ENCODE measurements at places on chromosomes 6 and 20.

DNA sequence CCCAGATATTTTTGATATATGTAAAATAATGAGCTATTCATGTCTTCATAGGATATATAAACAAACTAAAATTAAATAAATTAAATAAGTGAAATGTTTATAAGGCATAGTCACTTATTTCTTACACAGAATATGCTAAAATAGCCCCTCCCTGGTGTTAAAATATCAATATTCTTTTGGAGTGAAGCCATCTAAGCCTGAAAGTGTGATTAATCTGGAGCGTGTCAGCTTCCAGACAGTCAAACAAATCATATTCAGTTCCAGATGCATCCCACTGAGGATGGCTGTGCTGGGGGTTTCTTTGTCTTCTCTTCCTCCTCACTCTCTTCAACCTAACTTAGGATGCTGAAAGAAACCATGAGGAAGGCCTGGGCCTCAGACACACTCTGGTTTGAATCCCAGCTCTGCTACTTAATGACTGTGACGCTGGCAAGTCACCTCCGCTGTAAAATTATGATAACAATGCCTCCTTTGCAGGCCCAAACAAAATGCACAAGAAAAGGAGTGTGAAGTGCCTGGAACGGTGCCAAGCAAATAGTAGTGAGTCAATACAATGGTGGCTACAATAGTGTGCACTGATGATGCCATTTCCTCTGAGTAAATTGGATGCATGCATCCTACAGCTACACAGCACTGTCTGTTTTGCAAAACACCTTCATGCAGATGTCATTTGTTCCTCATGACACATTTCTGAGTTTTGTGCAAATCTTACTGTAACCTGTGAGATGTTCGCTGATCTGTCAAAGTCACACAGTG is 161.4 kb downstream of the FOXC1 start:
- no peak for DNase-seq

GRCh38 chr6:125910527-125910926 is 46.0 kb upstream of the HINT3 start:
- no peak for DNase-seq

DNA sequence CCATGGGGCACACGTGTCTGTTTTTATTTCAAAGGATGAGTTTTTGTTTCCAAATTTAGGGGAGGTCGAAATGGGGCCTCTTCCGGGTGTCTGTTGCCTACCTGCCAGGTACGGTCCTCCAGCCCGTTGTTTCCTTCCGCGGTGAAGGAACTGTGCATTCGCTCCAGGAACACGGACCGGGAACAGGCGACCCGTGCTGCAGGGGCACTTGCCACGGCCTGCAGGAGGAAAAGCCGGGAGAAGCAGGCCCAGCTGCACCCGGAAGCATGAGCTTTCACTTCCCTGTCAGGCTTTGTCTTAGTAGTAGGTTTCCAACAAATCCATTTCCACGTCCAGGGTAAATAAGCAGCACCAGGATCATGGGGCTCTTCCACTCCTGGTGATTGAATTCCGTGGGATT is 17.0 kb upstream of the NPEPL1 start:
- no peak for DNase-seq

DNA sequence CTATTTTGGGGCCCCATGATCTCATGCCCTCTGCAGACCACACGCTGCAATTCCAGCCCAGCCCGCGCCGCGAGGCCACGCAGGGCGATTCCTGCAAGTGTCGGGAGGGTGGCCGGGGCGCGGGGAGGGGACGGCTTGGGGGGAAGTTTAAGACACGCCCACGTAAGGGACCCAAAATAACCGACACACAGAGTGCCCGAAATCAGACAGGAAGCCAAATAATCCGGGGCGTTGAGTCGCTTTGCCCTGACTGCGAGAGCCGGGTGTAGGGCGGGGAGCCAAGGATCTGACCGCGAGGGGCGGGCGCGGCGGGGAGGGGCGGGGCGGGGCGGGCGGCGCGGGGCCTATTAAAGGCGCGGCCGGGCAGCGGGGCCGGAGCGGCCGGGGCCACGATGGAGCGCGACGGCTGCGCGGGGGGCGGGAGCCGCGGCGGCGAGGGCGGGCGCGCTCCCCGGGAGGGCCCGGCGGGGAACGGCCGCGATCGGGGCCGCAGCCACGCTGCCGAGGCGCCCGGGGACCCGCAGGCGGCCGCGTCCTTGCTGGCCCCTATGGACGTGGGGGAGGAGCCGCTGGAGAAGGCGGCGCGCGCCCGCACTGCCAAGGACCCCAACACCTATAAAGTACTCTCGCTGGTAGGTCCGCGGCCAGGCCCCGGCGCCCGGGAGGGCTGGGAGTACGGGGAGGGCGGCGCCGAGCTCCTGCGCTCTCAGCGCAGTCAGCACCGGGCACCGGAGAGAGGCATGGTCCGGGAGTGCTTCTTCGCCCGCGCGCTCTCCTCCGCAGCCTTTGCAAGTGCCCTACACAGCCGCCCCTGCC is at the start of gene ENPP1:
Gene ENPP1, plus strand, starts transcription at position 377 of the 816 bp plus-strand sequence. Its CDS starts 16 bp downstream, at position 393.
- peak; percentile 77 for DNase-seq

DNA sequence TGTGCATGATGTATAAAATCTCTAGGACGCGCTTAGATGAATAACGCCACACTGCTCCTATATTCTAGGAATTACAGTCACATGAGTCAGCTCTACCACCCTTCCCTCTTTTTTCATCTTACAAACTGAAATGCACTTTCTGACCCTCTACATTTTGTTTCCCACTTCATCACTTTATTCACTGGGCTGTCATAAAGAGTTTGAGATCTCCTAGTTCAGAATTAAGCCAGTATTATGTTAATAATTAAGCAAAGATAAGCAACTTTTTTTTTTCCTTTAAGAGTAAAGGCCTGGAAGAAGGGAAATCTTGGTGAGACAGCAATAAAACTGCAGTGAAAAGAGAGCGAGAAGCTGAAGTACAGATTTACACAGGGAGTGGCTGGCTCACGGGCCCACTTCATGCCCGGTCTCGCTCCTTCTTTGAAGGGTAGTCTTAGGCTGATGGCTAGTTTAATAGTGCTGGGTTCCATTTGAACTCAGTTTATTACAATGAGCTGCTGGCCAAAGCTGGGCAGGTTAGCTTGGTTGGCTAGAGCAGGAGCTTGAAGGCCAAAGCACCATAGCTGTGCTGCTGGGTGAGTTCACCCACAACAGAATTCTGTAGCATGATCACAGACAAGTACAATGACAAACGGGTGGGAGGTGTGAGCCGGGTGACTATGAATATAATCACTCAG is 110.6 kb downstream of the MAP7 start:
- DNase-seq = no peak

GRCh38 chr20:62020935-62021701 is 44.6 kb downstream of the TAF4 start:
- DNase-seq = peak; percentile 50

GRCh38 chr6:40896696-40897095 is 142.3 kb downstream of the UNC5CL start:
- DNase-seq = peak; percentile 29

GRCh38 chr6:85128781-85129180 is 321.1 kb upstream of the NT5E start:
- no peak for DNase-seq

DNA sequence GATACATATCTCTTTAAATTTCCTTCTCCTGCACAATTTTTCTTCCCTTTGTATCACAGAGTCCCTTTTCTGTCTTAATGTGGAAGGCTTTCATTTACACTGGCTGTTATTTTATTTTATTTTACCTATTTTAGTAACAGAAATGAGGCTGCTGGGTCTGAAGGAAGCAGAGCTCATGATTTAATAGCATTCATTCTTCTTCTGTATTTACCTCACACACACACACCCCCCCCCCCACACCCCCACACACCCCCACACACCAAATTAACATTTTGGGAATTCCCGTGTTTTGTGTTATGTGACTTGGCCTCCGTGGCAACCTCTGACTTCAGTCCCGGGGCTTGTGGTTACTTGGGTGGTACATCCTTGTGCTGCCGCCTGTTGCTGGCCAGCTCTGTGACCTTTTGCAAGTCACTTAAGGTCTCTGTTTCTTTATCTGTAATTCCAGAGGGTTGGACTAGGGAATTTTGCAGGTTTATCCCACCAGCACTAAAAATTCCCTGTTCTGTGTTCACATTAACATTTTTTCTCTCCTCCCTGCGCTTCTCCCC is 108.8 kb downstream of the TIAM2 start:
- DNase-seq = no peak

- no peak for DNase-seq
Measured at GRCh38 chr6:166258854-166259276, 49.3 kb downstream of the PRR18 start.

DNA sequence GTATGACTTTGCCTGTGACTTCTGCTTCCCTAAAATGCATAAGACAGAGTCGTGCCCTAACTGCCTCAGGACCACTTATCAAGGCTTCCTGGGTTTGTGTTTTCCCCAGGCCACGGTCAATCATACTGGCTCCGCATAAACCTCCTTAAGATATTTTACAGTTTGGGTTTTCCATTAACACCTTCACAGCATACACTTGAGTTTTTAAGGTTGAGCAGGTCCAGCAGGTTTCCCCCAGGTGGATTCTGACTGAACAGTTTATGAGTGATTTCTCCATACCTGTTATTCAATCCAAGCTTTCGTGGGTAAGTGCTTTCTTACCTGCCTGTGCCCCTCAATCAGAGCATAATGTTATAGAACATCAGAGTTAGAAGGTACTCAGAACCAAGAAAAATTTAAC is 39.3 kb downstream of the NINL start:
- no peak for DNase-seq

DNA sequence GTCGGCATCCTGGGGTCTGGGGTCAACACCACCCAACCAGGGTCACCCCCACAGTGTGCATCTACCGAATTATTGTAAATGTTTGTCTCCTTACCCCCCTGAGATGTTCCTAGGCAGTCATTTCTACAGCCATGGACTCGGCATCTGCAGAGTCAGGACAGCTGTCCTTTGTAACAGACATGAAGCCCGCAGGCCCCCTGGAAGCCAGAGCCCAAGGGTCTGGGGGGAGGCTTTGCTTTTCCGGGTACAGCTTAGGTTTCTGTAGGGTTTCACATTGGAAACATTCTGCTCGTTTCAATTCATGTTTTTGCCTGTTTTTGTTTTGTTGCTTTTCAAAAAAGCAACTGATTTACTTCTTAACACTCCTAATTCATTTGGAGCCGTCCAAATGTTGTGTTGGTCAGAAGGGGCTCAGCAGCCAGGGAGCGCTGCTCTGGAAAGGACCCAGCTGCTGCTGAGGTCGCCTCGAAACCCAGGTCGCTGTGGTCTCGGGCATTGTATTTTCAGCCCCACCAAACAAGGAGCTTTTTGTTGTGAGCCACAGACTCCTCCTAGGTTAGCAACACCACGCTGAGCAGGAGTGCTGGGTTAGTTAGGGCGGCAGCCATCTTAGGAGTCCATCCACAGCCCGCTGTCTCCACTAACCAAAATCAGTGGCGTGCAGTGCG is 160.4 kb downstream of the TMEM242 start:
- DNase-seq = no peak

- DNase-seq = peak; percentile 97
Measured at GRCh38 chr6:7270320-7271204, 42.4 kb downstream of the SSR1 start.

DNA sequence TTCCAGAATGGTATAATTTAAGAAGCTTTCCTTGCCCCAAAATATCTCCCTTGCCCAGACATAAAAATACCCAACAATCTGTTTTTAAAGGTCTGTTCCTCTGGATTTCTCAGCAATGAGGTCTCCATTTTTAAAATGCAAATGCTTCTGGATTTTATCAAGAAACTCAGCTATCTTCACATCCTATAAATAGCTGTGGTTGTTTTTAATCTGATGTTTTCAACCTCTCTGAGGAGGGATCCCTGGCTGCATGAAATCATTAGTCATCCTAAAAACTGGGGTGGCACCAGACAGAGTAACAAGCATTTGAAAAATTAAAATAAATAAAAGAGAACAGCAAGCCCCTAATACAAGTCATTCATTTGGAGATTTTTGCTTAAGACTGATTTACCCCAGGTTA is 168.5 kb upstream of the ID4 start:
- DNase-seq = no peak

DNA sequence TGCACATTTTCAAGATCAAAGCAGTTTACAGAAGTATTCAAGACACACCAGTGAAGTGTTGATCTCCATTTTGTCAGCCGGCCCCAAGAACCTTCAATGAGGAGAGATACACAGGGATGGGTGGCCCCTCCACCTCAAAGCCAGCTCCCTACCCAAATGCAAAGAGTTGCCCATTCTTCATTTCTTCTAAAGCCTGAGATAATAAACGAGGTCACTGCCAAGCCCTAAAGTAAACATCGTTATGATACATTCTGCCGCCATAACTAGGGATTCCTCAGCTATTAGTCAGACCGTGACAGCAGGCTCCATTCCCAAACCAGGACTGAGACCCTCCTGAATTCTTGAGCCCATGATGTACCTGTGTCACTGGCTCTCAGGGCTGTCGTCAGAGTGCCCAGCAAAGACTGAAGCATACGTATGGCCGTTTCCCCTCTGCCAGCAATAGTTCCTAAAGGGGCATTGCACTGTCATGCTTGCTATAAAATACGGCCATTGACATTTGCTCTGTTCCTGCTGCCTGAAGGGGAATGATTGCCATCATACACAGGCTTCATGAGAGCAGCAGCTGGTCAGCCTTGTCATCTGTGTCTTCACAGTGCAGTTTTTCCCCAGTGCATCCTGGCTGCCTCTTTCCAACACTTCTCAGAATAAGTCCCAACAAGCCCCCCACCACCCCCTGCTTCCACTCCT is 41.7 kb downstream of the ISM1 start:
- no peak for DNase-seq

GRCh38 chr6:13907001-13907350 is 17.8 kb upstream of the RNF182 start:
- no peak for DNase-seq

- no peak for DNase-seq
Measured at GRCh38 chr6:169131390-169131789, 122.3 kb downstream of the THBS2 start.

DNA sequence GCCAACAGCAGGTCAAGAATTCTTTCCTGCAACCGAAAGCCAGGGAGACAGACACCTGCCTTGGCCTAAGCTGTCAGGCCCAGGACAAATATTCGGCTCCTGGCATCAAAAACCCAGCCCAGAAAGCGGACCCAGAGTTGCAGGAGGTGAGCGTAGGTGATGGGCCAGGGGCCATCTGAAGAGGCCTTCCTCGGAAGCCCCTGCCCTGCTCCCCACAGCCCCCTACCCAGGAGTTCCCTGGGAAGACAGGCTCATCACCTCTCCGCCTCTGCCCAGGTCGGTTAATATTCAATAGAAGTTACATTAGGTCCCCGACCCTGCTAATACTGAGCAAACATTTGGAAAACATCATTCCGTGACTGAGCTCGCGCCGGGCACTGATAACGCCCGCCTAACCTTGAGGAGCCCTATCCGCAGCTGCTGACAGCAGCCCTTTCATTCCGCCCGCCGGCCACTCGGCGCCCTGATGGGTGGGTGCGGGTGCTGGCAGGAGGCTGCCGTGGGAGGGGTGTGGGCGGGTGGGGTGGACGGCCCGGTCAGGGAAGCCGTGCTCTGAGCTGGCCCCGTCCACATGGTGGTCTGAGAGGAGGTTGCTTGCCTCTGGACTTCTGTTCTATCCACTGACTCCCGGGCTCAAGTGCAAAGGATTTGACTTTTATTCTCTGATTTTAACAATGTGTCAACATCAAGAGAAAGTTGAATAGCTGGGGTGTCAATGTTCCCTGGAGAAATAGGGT is 55.7 kb downstream of the HNF4A start:
- DNase-seq = peak; percentile 48

- DNase-seq = no peak
Measured at GRCh38 chr6:32666420-32667300, at the start of gene HLA-DQB1. Gene HLA-DQB1, minus strand, starts transcription at chr6:32666657. Its CDS starts 50 bp downstream, at chr6:32666607.

GRCh38 chr20:58877050-58877975 is 24.8 kb downstream of the GNAS start:
- DNase-seq = no peak

Data from body of pancreas (tissue), 4 donors.